ENCODE measurements at places on chromosomes 2 and 18.

GRCh38 chr2:40886655-40887054 is 434.8 kb upstream of the SLC8A1 start:
- no peak for DNase-seq

DNA sequence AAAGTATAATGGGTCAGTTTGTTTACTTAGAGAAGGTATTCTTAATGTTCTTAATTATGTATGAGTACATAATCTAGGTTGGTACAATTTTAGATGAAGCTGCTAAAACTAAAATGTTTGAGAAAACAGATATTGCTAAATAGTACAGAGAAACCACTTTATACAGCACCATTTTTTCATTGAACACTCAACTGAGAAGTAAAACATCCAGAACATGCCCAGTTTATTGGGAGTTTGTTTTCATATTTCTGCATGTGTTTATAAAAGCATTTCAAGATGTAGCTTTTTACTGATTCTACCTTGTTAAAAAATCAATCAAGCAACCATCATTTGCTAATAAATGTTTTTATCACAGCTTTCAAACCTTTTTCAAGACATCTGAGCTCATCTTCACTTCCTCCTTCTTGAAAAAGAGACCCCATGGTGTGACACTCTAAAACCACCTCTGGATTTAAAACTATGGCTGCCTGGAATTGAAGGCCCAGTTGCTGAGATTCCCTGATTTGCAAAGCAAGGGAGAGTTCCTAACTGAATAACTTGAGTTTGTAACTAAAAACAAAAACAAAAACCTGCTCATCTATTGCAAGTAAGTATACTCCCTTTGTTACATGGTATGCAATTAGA is 585.9 kb downstream of the ZEB2 start:
- no peak for DNase-seq

DNA sequence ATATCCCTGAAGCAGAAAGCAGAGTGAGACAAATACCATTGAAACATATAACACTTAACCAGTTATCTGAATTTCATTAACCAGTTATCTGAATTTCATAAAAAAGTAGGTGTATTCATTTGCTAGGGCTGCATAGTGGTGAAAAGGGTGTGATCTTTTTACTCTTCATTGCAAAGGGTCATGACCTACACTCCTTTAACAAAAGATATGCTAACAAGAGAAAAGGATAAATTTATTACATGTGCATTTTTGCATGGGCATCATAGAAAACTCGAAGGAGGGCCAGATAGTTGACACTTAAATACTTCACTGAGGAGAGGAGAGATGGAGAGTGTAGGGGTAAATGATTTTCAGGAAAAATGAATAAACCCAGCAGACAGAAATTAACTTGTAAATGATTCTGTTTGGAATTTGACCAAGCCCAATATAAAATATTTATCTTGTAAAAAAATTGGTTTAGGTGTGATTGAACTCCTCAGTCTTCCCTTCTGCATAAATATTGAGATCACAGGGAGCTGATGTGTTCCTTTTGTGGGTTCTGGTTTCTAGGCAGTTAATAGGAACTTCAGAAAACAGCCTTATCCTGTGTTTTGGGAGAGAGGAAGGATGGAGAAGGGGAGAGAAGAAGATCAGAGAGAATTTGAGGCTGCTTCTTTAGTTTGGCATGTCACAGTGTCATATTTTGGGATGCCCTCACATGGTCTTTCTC is 372.5 kb upstream of the SYT4 start:
- no peak for DNase-seq

DNA sequence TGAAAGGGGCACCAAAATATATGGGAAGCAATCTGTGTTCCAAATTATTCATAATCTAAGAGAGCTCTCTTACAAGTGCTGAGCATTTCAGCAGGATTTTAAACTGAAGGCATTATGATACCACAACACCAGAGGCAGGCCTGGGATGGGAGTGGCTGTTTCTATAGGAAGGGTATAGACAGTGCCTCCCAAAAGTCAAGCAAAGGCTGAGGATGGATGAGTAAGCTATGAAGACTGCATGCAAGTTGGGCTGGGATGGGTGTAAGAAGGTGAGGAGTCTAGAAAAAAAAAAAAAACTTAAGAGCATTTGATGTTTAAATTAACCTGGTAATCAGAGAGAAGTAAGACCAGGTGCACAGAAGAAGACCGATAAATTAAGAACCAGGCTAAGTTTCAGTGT is 132.5 kb downstream of the OSR1 start:
- DNase-seq: no peak

GRCh38 chr18:31102941-31103340 is 720 bp upstream of the DSC2 start:
- DNase-seq: no peak
